Mammary epithelial cell (primary cell): ENCODE measurements at places on chromosomes 5 and 9.

DNA sequence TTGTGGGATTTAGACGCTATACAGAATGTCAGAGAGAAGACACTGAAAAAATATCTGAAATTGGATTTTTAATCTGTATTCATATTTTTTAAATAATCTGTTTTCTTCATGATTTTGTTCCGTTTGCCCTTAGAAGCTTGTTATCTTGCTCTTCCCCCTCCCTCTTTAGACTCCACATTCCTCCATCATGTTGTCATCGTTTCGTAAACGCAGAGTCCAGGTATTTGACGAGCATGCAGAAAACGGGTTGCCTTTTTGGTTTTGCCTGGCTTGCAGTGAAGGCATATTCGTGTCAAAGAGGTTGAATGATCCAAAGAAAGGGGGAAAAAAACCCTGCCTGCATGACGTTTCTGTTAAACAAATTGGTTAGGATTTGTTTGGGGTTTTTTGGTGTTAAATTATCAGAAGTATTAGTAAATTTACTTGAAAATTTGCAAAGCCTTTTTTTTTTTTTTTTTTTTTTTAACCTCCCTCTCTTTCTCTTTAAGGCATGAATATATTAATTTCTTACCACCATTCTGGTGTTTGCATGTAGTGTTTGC, 2.9 kb downstream of the SPTAN1 start:
- peak; percentile 79 for DNase-seq

DNA sequence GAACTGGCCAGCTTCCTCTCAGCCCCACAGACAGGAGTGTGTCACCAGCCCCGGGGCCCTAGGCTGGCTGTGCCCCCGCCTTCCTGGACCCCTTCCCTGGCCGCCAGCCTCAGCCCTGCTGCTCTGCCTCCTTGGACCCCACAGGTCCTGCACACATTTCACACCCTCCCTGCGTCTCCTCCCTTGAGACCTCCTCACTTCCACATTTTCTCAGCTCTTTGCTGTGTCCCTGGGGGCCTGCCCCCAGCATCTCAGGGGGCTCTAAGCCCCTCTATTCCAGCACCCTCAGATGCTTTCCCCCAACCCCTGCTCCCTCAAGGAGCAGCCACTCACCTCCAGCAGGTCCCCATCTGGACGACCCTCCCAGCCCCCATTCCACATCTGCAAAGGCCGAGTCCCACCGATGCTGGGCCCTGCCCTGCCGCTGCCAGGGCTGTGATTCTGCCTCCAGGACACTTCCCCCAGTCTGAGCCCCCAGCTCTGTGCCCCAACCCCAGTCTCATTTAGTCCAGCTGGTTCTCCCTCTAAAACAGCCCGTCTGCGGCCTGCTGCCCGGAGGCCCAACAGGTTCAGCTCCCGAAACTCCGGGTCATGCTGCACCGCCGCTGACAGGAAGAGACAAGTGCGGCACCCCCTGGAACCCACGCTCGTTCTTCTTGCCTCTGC, 4.2 kb downstream of the SLC34A3 start:
- DNase-seq = no peak

DNA sequence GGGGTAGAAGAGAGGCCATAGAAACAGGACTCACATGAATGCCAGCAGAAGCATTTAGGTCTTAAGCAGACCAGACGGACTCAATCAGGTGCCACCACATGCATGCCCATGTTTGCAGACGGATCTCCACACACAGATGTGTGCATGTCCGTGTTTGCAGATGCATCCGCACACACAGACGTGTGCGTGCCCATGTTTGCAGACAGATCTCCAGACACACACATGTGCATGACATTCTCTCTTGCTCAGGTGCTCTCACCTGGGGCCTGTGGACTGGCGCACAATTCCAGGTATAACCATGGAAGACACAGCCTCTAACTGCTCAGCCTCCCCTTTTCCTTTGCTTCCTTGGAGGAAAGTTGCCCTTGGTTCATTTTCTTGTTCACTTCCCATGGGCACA, 148.3 kb downstream of the CACNA1B start:
- DNase-seq = no peak

DNA sequence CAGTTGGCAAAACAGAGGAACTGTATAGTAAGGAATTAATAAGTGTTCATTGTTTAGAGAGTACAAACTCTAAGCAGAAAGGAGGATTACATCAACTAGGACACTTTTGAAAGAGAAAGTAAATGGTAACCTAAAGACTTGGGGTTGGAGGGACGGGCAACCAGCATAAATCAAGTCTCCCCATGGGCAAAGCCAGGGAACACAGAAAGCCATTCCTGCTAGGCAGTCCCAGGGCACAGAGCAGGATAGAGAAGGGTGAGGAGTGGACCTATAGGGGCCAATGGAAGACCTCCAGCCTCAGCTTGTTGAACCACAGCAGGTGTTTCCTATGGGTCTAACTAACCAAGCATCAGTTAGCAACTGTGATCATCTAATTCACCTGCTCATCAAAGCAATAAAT, 9.2 kb upstream of the ERAP1 start:
- no peak for DNase-seq

- no peak for DNase-seq
Measured at GRCh38 chr5:9479990-9480389, 65.9 kb downstream of the SEMA5A start.

DNA sequence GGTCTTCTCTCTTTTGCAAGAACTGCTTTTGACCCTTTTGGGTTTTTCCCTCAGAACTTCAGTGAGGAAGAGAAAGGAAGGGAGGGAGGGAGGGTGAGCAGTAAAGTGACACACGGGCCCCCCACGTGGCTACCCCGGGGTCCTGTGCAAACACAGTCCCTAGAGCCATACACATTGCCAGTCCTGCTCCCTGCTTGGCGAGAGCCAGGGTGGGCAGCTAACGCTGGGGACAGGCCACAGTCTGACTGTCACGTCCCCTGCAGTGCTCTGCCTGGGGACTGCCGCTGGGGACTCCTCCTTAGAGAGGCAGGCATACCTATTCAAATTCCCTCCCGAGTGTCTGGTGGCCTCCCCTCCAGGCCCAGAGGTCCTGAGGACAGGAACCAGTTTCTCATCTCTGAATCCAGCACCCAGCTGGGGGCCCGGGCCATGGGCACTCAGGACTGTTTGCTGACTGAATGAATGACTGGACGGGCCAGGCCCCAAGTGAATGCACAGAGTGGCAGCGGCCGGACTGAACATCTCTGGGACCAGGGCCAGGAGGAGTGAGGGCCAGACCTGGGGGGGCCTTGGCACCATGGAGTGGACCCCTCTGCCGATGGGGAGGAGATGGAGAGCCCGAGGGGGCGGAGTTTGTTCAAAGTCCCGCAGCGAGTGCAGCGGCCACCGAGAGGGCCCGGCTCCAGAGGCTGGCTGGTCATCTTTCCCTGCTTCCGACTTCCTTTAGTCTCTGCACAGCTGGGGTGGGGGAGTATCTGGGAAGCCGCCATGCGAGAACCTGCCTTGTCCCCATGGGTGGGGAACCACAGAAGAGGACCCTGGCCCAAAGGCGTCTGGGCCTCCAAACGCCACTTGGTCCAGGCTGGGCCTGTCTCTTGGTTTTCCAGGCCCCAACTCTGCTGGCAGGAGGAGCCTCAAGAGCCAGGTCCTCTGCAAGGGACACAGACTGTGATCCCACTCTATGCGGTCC, 5.8 kb downstream of the CCDC187 start:
- no peak for DNase-seq

- DNase-seq = no peak
Measured at GRCh38 chr9:8486095-8486494, 686.5 kb upstream of the DMAC1 start.

- peak; percentile 47 for DNase-seq
Measured at GRCh38 chr9:94799578-94800264, 73.2 kb downstream of the AOPEP start.

DNA sequence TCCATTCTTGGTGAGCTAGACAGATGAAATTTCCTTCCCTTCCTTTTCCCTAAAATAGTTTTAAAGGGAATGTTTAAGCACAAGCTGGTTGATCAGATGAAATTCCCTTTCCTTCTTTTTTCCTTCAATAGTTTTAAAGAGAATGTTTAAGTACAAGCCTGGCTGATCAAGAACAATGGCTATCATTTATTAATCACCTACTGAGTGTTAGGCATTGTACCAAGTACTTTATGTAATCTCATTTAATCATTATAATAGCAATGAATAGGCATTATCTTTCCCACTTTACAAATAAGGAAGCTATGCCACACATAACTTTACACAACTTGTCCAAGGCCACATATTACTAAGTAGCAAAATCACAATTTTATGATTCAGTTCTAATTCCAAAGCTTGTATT, 152.0 kb upstream of the ACOT12 start:
- no peak for DNase-seq

DNA sequence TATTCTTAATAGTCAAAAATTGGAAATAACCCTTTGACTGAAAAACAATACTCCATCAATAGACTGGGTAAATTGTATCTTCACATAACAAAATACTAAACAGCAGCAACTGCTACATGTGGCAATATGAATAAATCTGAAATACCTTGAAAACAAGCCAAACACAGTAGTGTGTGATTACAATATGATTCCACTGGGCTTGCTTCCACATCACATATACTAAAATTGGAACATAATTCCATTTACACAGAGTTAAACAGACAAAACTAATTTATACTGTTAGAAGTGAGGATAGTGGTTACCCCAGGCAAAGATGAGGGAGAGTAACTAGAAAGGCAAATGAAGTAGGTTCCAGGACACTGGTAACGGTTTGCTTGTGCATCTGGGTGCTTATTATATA, 20.4 kb downstream of the FNIP1 start:
- DNase-seq = no peak

DNA sequence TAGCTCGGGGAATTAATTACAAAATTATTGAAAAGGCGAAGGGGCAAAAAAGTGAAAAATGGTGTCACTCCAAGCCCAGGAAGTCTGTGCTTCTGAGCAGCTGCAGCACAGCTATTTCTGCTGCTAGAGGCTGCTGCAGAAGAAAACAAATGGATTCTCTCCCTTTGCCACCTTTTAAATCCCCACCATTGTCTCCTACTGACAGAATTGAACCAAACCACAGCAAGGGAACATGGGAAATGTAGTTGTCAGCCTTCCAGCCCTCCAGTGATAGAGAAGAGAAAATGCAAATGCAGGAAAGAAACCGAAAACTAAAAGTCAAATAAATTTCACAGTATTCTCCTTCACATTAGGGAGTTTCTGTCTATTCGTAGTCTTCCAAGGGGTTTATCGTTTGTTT, 33.4 kb upstream of the CDC42SE2 start:
- no peak for DNase-seq
